Effector CD4-positive, alpha-beta T cell (primary cell): ENCODE measurements at places on chromosomes 4 and X.

GRCh38 chr4:142085513-142086292, 449.3 kb downstream of the IL15 start:
- DNase-seq: no peak

- no peak for DNase-seq
These were observed 45.6 kb downstream of the TMEM154 start for GRCh38 chr4:152634110-152634760.

DNA sequence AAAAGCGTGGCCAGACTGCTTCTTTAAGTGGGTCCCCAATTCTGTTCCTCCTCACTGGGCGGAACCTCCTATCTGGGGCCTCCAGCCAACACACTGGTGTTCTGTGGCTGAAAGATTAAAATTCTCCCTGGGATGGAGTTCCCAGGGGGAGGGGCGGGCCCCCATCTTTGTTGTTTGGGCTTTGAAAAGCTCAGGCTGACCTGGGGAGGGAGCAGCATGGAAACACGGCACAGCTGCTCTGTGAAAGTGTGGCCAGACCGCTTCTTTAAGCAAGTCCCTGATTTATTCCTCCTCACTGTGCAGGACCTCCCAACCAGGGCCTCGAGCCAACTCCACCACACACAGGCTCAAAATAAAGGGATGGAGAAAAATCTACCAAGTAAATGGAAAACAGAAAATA, 219.5 kb downstream of the TMEM47 start:
- no peak for DNase-seq

DNA sequence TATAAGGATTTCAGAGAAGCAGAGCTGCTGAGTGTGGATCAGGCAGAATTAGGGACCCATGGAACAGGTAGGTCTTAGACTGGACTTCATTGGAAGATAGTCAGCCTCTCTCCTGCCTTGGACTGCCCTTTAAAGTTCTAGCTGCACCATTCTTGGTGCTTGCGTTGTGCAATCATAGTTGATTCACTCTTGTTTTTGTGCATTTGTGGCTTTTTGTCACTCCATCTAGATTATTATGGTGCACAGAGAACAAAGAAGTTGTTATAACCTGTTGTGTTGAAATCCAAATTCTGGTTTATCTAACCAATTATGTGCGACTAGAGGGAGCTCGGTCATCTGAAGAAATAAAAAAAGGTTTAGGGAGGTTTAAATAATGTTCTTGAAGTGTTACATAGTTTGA, 59.3 kb downstream of the JADE1 start:
- no peak for DNase-seq

DNA sequence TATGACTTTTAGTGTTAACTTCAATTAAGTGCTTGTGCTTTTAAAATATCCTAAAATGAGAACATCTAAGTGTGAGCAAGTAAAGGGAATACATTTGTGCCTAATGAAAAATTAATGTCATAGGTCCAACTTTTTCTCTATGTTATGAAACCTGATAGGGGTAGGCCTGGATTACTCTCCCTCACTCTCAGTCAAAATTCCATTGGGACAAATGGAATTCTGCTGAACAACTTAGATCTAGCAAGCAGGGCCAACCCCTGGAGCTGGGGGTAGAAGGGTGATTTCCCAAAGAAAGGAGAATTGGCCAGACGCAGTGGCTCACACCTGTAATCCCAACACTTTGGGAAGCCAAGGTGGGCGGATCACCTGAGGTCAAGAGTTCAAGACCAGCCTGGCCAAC, 67.4 kb downstream of the EDNRA start:
- no peak for DNase-seq

- peak; percentile 30 for DNase-seq
These were observed 1.6 kb downstream of the CASK start for GRCh38 chrX:41921492-41922430.

GRCh38 chr4:68342134-68342533, 7.8 kb downstream of the YTHDC1 start:
- no peak for DNase-seq

DNA sequence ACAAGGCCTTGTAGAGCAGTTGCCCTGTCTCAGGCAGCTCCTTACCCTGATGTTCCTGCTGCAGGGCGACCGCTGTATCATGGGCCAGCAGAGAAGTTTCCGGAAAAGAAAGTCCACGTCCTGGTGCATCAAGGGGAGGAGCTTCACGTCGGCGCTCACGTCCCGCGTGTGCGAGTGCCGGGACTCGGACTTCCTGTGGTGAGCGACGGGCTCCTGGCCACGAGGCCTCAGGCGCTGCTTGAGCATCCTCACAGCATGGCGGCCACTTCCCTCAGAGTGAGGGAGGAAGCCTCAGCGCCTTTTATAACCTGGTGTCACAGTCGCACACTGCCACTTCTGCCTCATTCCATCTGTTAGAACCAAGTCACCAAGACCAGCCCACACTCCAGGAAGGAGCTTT, 225.5 kb downstream of the AFAP1 start:
- no peak for DNase-seq

GRCh38 chrX:46294234-46294633, 251.0 kb downstream of the ZNF674 start:
- DNase-seq: no peak

DNA sequence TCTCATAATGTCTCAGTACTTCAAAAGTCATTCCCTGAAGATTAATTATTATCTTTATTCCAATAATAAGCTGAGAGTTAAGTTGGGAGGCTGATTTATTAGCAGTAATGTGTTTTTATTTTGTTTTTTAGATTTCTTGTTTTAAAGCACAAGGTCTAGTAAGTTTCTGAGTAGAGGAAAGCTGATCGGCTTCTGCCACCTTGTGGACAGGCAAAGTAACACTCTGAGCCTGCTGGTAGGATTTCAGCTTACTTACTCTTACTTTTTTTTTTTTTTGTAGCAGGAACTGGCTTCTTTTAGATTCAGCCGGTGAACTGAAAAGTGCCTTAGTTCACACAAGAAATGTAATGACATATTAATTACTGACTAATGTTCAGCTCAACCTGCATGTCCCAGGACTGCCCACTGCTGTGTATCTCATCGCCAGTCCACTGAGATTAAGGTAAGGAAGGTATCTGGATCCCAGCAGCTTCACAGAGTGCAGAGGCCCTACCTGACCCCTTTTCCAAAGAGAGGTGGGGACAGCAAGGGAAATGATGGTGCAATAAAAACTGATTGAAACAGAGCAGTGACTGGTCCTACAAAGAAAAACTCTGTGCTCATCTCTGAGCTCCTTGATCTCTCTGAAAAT, 126.5 kb downstream of the ADGRA3 start:
- no peak for DNase-seq
